ENCODE measurements at places on chromosomes 3 and 15.
A peak's percentile ranks its signal among the peaks of the same experiment; 100 is the strongest.

GRCh38 chr3:20561166-20561565 lies 375.2 kb upstream of the SGO1 start:
- no peak for DNase-seq

DNA sequence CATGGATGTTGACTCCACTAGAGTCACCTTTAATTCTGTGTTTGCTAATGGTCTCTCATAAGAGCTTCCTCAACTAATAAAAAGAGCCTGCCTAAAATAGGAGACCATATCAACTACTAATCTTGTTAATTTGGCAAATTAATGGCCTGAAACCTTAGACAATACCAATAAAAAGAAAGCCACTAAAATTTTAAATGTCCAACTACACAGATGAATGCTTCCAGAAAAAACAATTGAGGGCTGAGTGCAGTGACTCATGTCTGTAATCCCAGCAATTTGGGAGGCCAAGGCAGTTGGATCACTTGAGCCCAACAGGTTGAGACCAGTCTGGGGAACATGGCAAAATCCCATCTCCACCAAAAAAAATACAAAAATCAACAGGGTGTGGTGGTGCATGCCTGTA lies 230.9 kb downstream of the NSUN3 start:
- DNase-seq, result no peak

- DNase-seq, result no peak
Observed at GRCh38 chr3:133377396-133377795, 22.5 kb upstream of the BFSP2 start.

DNA sequence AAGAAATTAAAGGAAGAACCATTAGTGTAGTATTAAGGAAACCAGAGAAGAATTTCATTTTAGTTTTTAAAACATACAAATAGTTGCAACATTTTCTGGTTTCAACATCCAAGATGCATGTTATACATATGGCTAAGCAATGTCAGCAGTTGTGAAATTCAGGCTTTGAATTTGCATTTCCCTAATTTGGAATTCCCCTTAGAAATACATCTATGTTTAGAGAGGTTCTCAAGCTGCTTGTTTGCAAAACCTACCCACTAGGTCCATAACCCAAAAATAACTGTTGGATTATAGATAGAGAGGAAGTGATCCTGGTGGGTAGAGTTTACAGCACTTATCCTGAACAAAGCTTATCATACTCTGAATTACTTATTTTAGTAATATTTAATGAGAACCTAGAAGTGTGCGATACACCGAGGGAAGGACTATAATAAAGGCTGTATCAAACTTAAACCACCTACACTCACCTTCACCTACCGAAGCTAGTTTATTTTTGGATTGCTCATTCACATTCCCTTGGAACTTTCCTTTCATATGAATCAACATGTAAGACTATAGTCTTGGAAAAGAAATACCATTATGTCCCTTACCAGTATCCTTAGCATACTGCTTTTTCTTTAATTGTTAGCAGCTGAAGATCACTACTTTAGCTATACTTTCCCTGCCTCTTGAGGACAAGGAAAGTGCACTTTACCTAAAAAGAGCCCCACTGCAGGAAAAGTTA lies 60.6 kb downstream of the CHAC1 start:
- DNase-seq, result no peak

- peak; percentile 55 for DNase-seq
Observed at GRCh38 chr3:194312743-194313281, 38.3 kb downstream of the CPN2 start.

DNA sequence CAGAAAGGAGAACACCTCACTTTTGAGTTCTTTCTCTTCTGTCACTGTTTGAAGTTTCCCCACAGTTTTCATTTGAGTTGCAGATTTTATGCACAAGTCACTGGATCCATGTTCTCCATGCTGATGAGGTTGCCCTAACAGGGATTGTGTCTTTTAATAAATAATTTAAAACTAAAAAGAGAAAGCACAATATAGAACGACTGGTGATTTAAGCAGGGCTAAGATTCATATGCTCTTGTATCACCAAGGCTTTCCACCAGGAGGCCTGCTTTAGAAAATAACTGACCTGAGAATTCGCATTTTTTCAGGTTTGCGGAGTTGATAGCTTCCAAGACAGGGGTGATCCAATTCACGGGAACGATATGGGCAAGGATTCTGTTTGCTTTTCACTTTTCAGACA lies 252.0 kb upstream of the VEPH1 start:
- DNase-seq, result no peak

- no peak for DNase-seq
Observed at GRCh38 chr15:80250614-80251427, 1.2 kb downstream of the CTXND1 start.

DNA sequence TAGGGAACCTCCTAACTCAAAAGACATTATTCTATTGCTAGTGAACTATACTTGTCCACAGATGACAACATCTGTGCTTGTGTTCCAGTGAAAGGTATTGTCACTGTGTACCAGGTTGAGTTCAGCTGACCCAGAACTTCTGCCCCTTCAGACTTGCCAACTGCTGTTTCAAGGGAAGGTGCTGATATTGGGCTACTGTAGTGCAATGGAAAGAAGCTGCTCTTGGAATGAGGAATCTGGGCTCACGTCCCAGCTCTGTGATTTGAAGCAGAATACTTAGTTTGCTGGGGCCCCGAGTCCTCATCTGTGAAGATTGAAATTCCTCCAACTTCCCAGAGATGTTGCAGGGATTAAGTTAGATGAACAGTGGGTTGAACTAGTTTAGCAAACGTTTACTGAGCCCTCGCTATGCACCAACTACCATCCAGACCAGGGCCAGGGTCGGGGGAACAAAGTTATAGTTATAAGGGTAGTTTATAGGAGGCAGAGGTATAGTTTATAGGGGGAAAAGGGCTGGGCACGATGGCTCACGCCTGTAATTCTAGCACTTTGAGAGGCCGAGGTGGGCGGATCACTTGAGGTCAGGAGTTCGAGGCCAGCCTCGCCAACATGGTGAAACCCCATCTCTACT lies 15.9 kb upstream of the UMPS start:
- no peak for DNase-seq

DNA sequence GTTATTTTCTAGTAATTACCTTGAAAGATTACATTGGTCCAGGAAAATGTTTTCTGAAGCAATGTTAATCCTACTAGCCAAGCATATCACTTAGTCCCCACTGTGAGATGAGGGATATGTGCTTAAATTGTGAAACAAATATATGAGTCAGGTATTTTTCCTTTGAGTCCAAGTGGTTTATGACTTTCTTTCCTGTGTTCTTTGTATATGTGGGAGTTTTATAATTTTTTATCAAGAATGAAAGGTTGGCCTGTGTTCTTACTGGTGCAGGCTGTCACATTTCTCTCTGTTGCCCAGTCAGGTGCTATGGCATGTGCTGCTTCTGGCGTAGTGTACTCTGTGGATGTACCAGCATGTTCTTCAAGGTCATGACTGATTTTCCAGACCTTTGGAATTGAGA lies 147.4 kb downstream of the CMSS1 start:
- no peak for DNase-seq

- no peak for DNase-seq
Observed at GRCh38 chr15:95829062-95829461, 501.4 kb upstream of the NR2F2 start.

GRCh38 chr3:168850109-168850508 lies 754.4 kb upstream of the GOLIM4 start:
- no peak for DNase-seq

- DNase-seq, result no peak
Observed at GRCh38 chr3:189058071-189058470, 113.7 kb upstream of the TPRG1 start.

- DNase-seq, result no peak
Observed at GRCh38 chr3:26550413-26550812, 72.2 kb upstream of the LRRC3B start.

GRCh38 chr3:114108137-114108536 lies 51.6 kb downstream of the QTRT2 start:
- DNase-seq, result no peak

DNA sequence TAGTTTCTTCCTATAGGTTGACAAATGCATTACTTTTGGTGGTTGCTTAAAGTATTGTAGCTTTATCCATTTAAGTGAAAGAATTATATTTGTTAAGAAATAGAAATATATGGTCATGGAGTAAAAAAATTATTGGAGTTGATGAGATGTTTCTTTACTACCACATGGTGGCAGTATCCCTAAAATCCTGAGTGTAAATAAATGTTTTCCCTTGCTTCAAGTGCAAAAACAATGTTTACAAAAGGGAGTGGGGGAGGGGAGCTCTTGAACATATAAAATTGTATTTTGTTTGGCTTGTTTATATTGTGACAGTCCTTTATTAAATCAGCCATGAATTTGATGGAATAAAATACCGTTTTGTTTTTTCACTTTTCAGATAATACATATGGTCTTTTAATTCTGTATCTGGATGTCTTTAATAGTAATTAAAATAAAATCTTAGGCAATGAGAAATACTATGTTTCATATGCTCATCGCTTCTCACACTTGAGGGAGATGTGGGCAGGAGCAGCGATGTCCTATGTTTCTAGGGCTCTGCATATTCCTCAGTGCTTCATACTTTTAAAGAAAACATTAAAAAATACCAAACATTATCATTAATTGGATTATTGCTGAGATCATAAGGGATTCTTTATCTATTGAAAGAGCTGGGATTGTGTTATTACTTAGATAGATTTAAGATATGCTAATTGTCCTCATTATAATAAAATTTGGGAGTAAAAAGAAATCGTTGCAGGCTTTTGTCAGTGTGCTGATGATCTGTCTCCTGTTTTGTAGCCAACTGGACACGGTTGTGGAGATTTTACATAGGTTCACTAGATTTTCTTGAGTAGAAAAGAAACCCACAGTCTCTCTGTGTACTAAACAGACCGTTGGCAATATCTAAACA lies 349.7 kb downstream of the TUSC7 start:
- DNase-seq, result no peak

DNA sequence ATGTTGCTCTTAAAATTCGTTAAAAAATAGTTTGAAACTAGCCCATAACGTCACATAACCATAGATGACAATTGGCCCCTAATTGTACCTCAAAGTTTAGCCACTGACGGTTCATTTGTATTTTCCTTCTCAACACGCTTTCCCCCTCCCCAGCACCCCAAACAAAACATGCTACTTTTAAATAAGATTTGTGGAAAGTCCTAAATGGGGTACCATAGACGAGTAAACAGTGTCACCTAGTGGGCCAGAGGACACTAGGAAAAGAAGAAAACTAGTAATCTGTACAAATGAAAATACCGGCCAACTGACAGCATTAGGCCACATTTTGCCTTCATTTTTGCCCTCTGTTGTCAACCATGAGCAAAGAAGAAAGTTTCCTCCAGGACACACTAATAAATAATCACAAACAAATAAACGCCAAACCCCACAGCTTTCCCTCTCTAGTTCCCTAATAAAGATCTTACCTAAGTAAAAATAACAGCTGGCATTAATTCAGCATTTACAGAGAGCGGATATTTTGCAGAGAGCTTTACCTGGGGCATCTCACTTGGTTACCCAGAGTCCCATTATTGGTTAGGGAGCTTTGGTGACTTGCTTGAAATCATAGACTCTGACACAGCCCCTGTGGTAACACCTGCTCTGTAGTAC lies 175.1 kb upstream of the ATP11B start:
- DNase-seq, result peak; percentile 45

DNA sequence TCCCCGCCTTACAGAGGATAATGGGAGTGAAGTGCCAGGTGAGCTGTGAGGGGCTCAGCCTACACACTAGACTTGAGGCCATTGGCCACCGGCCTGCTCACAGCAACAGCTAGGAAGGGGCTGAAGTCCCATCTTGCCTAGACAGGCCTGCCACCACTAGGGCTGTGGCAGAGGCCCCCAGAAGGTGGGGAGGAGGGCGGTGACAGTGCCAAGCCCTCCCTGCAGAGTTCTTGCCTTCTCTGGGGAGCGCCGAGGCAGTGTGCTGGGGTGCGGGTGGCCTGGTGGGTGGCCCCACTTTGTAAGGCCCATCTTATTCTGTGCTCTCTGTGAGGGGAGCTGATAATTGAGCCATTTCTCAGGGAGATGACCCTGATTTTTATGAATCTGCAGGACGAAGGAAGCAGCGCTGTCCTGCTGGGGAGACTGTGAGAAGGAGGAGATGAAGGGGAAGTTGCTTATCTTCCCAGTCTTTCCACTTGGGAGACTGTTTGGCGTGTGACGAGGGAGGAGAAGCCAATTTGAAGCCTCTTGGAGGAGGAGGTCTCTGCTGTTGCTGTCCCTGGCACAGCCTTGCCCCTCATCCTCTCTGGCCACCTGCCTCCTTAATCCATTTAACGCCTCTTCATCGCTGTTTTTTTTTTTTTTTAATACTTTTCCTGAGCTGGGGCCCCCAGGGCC lies 104.3 kb downstream of the LINGO1 start:
- DNase-seq, result no peak

DNA sequence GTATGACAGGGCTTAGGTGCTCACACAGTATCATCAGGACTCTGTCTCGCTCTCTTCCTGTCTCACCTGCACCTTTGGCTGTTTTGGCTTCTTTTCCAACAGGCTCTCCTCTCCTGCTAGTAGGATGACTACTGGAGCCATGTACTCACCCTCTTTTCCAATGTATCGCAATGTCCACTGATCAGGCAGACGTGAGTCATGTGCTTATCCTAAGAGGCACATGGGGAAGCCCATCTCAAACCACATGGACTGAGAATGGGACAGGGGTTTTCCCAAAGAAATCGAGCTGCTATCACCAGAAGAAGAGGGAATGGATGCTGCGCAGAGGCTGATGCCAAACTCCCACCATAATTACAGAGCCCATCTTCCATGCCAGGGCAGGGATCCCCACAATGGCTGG lies 180.6 kb downstream of the IL5RA start:
- no peak for DNase-seq

- no peak for DNase-seq
Observed at GRCh38 chr3:100400419-100400779, 490 bp downstream of the TOMM70 start.

GRCh38 chr3:118710532-118710931 lies 324.1 kb downstream of the IGSF11 start:
- DNase-seq, result no peak

GRCh38 chr15:68497206-68497910 lies 65.4 kb upstream of the ITGA11 start:
- no peak for DNase-seq

- no peak for DNase-seq
Observed at GRCh38 chr3:48739955-48740823, 23.2 kb upstream of the IP6K2 start.

GRCh38 chr15:85622221-85622831 lies 172.4 kb downstream of the KLHL25 start:
- no peak for DNase-seq

DNA sequence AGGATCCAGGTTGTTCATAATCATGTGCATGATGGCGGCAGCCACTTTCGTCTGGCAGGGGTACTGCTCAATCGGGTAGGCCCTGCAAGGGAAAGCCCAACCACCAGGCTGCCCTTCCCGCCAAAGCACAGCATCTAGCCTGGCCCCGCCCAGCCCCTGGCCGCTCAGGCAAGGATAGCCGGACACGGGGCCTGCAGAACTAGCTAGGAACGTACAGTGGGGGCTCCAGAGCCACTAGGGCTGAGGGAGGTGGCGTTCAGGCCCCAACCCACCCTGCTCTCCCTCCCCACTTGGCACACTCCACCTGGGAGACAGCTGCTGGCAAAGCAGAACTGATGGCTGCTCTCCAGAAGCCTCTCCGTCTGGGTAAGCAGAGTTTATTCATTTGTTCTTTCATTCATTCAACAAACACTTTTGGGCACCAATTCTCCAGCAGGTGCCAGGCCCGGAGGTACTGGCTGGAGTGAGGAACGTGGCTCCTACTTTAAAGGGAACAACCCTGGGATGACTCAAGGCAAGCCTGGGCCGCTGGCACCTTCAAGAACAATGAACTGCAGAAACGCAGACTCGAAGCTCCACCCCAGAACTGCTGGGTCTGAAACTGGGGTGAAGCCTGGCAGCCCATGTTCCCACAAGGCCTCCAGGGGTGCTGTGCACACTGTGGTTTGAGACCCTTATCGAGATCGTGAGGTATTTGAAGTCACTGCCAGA lies 7.8 kb downstream of the UROC1 start:
- DNase-seq, result no peak

- DNase-seq, result no peak
Observed at GRCh38 chr15:78110096-78110495, 17.7 kb downstream of the SH2D7 start.

Data from NCI-H1417 treated with DMSO at 0.1 percent for 48 hours (cell line).